Activated naive CD4-positive, alpha-beta T cell treated with anti-CD3 and anti-CD28 coated beads, Interleukin-2, amount 10 ng/mL, durations not matched to agents 5 hours and 36 hours (primary cell): ENCODE measurements at places on chromosomes 3 and 15. TPM values are rescaled to one million over a fixed set of nuclear protein-coding genes. Genes with fewer than 3 reads are reported as not detected.

ZNF621 gene
- 24.5 TPM for total RNA-seq

CYP1A1 gene
- 6.0 TPM for total RNA-seq

ISY1 gene
- total RNA-seq, result 56.8 TPM

ARL14 gene
- total RNA-seq, result not detected

KIF7 gene
- 0.08 TPM for total RNA-seq
